ENCODE measurements at places on chromosomes 11 and 22.

DNA sequence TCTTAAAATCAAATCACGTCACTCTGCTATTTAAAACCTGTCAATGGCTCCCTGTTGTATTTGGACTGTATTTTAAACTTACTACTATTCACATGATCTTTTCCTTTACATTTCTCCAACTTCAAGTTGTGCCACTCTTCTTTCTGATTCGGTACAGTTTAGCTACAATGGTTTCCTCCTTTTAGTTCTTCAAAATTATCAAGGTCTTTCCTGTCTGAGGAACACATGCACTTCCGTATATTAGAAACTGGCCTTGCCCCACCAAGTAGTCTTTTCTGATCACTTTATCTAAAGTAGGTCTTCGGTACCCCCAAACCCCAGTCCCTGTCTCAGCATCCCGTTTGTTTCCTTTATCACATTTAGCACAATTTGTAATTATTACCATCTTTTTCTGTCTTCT is 81.8 kb downstream of the MTMR3 start:
- DNase-seq, result no peak

DNA sequence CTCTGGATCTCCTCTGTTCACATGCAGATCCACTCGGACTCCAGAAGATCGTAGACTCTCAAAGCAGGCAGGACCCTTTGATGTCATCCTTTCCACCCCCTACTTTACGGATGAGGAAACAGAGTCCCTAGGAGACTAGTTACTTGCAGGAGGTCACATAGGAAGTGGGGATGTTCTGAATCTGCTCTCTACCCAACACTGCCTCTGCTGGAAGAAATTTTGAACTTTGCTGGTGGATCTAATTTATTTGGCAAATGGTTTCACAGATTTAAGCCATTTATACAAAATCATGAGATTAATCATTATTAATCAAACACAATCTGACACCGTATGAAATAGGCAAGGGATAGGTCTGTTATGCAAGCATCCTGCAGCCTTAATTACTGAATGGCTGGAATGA is 55.0 kb upstream of the USP47 start:
- DNase-seq, result no peak

GRCh38 chr11:62142921-62143320 is 19.1 kb downstream of the INCENP start:
- no peak for DNase-seq

- DNase-seq, result no peak
Observed at GRCh38 chr11:74710281-74710938, 20.8 kb downstream of the CHRDL2 start.

- DNase-seq, result no peak
Observed at GRCh38 chr11:132051704-132052103, 681.3 kb downstream of the NTM start.

GRCh38 chr11:83070044-83070701 is 1.5 kb downstream of the RAB30 start:
- DNase-seq, result no peak
